ENCODE measurements at places on chromosomes 2 and 18.

GRCh38 chr2:866009-866680 lies 84.5 kb upstream of the SNTG2 start:
- DNase-seq: no peak

DNA sequence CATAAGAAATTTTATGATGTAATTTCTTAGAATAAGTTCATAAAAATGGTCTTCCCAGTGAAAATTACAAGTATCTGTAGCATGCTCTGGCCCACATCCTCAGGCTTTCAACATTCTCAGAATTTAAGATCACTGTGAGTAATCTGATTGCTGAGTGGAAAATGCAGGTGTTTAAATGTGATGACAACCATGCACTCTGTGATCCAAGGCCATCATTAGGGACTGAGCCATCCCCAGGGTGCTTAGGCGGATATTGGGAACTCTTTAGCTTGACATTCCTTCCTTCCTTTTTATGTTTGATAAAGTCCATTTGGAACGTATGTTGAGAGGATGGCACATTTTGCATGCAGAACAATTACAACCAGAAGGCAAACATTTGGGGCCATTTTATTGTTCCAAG lies 95.5 kb downstream of the ARL4C start:
- no peak for DNase-seq

- peak; percentile 6 for DNase-seq
Measured at GRCh38 chr2:61762292-61762691, 91.6 kb downstream of the FAM161A start.

GRCh38 chr18:27685091-27685490 lies 491.8 kb downstream of the CDH2 start:
- DNase-seq: no peak

DNA sequence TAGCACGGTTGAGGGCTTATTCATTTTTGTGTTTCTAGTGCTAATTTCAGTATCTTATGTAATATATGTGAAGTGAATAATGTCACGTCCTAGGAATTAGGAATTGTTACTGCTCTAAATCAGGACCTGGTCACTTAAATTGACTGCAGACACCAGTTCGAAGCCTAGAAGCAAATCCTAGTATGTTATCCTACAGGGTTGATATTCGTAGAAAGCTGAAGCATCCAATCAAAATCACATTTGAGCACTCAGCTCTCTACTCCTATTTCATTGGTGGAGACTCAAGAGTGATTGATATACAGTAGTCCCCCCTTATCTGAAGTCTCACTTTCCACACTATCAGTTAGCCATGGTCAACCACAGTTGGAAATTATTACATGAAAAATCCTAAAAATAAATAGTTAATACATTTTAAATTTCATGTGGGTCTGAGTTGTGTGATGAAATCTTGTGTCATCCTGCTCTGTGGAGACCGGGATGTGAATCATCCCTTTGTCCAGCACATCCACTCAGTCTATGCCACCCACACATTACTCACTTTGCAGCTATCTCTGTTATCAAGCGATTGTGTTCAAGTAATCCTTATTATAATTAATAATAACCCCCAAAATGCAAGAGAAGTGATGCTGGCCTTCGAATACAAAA lies 35.2 kb upstream of the SCN9A start:
- no peak for DNase-seq

- peak; percentile 61 for DNase-seq
Measured at GRCh38 chr2:25043241-25043867, 1.5 kb downstream of the EFR3B start.

DNA sequence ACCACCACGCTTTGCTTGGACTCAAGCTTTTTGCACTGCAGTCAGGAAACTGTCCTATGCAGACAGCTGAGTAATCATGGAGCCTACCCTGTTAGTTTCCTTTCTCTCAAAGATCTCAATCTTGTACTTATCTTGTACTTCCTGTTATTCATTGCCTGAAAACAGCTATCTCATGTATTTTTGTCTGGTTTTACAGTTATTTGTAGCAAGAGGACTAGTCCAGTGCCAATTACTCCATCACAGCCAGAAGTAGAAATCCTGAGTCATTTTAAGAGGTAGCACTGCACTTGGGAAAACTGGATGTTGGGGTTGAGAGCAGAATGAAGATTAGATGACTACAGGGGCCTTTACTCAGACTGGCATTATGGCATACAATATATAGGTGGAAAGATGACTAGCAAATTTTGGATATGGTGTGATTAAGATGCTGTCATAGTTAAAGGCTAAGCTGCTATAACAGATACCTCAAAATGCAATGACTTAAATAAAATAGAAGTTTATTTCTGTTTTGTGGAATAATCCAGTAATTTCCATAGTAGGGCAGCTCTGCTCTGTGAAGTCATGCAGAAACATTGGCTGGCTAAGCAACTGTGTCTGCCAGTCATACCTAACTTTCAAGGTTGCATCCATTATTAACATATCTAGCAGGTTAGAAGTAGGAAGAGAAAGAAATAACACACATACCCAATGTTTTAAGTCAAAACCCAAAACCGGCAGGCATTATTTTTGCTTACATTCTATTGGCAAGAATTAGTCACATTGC lies 21.1 kb upstream of the CHMP3 start:
- DNase-seq: no peak

GRCh38 chr18:55635439-55635838 lies 47.4 kb upstream of the TCF4 start:
- DNase-seq: no peak

- DNase-seq: no peak
Measured at GRCh38 chr2:217248312-217248935, 388.6 kb upstream of the TNP1 start.

DNA sequence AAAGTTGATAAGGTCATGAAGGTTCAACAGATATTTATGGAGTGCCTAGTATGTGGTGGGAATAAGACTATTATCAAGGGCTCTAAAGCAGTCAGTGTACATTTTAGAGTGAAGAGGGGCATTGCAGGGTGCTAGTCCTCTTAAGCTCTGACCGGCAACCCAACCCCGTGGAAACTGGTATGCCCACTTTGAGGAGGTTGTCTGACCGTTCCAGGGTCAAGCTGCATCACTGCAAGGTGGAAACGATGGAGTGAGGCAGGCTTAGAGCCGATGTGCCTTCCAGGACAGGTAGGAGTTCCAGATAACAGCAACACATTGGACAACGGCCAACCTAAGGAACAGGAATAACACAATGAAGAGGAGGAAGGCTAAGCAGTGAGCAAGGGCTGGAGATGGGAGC lies 1.4 kb upstream of the UCN start:
- no peak for DNase-seq

- DNase-seq: no peak
Measured at GRCh38 chr2:196808083-196808665, 981 bp downstream of the C2orf66 start.

DNA sequence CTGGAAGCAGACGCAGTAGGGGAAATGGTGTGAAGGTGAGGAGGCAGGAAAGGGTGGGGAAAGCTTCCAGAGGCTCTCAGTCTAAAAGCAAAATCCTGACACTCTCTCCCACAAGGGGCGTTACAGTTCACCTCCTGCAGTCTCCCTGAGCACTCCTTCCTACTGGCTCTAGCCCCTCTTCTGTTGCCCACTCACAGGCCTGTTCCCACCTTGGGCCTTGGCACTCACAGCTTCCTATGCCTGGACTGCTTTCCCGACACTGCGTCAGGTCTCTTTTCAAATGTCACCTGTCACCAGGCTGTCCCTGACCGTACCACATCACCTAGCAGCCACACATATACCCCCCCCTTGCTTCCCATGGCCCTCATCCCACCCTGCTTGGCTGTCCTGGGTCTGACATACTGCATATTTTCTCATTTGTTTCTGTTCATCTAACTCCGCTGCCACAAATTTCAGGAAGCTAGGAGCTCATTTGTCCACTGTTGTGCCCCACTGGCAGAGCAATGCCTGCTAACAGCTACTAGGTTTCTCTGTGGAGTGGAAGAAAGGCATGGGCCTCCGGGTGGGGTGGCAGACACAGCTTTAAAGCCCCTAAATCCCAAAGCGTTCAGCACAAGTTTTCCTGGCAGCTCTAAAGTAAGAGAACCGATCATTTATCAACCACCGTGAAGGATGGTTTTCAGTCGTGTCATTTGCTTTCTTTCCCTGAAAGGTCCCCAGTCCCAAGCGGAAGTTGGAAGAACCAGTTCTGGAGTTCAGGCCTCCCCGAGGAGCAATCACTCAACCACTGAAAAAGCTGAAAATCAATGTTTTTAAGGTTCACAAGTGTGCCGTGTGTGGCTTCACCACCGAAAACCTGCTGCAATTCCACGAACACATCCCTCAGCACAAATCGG lies 118.8 kb downstream of the ZNF532 start:
- DNase-seq: no peak

DNA sequence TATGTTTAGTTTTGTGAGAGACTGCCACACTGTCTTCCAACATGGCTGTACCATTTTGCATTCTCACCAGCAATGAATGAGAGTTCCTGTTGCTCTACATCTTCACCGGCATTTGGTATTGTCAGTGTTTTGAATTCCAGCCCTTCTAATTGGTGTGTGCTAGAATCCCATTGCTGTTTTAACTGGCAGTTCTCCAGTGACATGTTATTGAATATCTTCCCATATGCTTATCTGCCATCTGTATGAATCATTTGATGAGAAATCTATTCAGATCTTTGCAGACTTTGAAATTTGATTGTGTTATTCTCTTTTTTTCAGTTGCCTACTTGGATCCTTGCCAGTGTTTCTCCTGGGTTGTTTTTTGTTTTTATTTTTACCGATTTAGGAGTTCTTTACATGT lies 99.0 kb downstream of the SNTG2 start:
- no peak for DNase-seq

GRCh38 chr2:135641156-135642068 lies 100.2 kb upstream of the UBXN4 start:
- DNase-seq: no peak

GRCh38 chr18:5853253-5853652 lies 42.1 kb downstream of the TMEM200C start:
- DNase-seq: no peak

DNA sequence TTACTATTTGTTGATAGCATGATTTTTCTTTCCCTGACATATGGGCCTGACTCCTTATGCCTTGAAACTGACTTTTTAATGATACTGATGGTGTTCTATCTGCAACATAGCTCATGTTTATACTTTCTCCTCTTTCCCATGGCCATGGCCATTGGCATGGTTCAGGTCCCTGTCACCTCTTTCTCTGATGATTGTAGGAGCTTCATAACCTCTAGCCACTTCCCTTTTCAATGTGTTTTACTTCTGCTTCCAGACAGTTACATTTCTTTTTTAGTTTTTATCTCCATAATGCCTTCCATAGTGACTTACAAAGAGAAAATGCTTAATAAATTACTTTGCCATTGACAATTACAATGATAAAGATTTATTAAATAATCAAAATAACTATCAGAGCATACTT lies 177.9 kb upstream of the SETBP1 start:
- no peak for DNase-seq

DNA sequence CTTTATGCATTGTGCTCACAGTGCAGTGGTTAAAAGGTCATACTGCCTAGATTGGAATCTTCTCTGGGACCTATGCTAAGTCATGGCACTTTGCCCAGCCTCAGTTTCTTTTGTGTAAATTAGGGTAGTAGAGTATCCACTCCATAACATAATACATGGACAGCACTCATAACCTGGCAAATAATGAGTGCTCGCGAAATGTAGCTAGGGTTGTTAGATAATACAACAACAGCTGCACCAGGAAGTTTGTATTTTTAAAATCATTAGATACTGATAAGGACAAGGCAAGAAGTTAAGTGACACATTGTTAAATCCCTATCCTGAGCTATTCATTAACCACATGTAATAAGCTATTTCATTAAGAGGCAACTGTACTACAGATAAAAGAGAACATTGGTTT lies 13.8 kb upstream of the PLA2R1 start:
- no peak for DNase-seq

DNA sequence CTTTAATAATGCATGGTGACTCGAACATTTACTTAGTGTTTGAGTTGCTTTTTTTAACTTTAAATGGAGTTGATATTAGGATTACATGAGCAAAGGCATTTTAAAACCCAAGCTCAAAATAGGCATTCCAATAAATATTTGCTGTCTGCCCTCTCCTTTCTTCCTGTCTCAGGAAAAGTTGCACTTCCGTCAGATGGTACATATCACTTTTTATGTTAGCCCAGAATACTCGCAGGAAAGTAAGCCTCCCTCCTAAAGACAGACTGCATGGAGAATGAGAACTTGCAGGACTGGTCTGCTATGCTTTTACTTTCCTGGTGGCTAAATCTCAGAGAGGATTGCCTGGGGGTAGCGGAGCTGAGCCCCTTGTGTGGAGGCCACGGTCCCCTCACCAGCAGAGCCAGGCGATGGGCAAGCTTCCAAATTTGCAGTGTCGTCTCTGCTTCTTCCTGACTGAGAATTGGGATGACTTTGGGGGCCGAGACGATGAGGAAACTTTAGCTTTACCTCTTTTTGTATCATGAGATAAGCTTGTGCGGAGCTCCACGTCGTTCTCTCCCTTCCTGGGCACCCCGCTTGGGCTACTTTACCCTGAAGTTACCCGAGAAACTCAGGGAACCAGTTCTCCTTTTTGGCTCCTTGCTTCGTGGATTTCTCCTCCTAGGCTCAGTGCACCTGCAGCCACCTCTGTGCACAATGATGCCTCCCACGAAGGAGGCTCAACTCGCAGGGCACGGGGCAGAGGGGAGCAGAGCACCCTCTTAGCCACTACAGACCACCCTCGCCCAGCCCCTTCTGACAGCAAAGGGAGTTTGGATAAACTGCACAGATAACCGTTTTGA lies 223.3 kb downstream of the SH3RF3 start:
- DNase-seq: peak; percentile 3

- no peak for DNase-seq
Measured at GRCh38 chr2:240622531-240623235, 2.6 kb upstream of the GPR35 start.

GRCh38 chr2:143950704-143951103 lies 569.2 kb downstream of the ZEB2 start:
- DNase-seq: no peak

DNA sequence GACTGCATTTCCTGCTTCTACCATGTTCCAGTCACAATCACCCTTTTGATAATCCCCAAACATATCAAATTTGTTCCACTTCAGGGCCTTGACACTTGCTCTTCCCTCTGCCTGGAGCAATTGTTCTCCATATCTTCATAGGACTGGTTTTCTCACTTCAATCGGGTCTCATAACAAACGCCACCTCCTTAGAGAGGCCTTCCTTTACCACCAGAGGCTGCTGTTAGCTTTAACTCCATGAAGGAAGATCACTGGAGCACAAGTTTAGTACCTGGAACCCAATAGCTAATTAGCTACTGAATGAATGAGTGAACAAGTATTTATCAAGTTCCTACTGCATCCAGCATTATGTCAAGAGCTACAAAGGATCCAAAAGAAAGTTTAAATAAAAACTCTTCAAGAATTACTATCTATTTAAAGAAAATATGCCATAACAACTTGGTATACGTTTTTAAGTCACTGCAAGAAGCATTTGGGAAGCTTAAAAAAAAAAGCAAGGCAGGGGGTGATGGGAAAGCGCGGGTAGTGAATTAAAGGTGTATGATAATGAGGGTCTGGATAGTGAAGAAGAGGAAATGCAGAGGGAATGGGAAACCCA lies 58.8 kb downstream of the BAZ2B start:
- DNase-seq: no peak

GRCh38 chr18:49886891-49887764 lies 73.8 kb upstream of the ACAA2 start:
- DNase-seq: no peak
